ENCODE measurements at places on chromosomes 7 and 10.

GRCh38 chr10:97131666-97132065, 54.1 kb downstream of the SLIT1 start:
- DNase-seq: no peak

DNA sequence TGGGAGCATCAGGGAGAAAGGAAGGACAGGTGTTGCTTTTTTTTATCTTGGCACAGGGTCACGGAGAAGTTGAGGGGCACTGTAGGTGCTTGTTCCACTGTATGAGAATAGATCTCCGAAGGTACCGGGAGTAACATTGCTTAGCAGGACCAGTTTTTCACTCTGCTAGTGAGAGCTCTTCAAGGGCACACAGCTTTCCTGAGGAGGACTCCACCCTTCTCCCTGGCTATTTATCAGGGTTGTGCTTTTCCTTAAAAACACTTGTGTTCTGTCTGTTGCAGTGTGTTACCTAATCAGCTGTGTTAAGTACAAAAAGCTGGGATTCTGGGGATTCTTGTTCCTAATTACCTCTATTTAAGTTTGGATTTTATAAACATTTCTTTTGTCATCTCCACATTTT, 160.5 kb downstream of the SND1 start:
- no peak for DNase-seq

GRCh38 chr10:78576276-78576675, 492.5 kb upstream of the ZMIZ1 start:
- no peak for DNase-seq

- DNase-seq: no peak
Measured at GRCh38 chr10:124671486-124672075, 72.6 kb downstream of the FAM53B start.

- peak; percentile 57 for DNase-seq
Measured at GRCh38 chr7:75776295-75776971, 4.4 kb upstream of the CCL26 start.

- no peak for DNase-seq
Measured at GRCh38 chr10:31186225-31187000, 132.6 kb upstream of the ZEB1 start.

- no peak for DNase-seq
Measured at GRCh38 chr10:28913436-28914237, 236.3 kb downstream of the BAMBI start.

GRCh38 chr10:102665904-102666509, 21.7 kb downstream of the TRIM8 start:
- DNase-seq: no peak

DNA sequence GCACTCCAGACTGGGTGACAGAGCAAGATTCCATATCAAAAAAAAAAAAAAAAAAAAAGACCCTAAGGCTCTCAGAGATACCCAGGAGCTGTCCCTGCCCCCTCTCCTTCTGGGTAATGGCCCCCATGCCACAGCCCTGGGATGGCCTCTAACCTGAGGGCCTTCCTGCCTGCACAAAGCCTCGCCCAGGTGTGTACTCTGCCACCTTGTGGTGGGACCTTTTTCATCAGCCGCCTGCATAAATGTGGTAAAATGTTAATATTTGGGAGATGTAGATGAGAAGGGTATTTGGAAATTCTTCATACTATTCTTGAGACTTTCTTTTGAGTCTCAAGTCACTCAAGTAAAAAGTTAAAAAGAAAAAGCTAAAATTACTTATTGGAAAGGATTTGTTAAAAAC, 46.3 kb upstream of the RNF216 start:
- DNase-seq: peak; percentile 40

DNA sequence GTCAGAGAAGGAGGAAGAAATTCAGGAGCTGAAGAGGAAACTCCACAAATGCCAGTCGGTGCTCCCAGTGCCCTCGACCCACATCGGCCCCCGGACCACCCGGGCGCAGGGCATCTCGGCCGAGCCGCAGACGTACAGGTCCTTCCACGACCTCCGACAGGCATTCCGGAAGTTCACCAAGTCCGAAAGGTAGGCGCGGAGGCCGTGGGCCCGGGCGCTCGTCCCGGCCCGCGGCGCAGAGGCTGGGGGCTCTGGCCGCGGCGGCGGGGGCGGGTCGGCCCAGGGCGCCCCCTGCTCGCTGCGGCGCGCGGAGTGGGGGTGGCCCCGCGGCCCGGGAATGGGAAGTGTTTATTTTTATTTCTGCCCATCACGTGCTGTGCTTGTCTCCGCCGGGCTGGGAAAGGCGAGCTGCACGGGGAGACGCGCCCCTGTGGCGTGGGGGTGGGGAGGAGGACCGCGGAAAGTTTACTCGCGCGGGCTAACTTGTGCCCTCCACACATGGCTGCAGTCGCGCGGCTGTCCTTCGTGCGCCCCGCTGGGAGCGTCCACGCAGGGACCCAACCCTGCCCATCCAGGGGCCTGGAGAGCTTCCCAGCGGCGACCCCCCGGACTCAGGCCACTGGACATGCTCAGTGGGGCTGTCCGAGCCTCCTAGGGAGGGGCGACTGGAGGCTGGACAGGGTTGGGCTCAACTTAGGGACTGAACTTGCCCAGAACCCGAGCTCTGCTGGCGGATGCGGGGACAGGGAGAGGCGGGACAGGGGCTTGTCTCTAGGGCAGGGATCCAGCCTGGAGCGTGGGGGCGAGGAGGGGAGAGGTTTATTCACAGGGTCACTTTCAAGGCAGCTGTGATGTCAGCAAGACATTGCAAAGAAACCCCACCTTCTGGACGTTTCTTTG, 82.6 kb upstream of the PRKG1 start:
- DNase-seq: no peak

GRCh38 chr7:1144269-1144771, 15.7 kb downstream of the ZFAND2A start:
- no peak for DNase-seq

- DNase-seq: no peak
Measured at GRCh38 chr10:65419629-65420028, 1506.2 kb upstream of the LRRTM3 start.

DNA sequence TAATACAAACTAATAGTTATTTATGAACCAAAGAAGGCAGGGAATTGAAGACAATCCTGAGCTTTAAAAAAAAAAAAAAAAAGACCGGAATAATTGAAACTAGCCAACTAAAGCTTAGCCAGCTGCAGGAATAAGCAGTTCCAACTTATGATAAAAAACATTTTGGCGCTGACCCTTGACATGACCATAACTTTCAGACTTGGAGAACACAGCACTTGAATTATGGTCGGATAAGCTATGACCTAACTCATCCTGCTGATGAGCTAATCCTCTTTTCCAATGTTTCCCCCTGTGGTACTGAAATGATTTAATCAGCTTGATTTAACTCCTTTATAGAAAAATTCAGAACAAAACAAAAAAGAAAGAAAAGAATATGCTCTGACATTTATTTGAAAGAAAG, 181.8 kb downstream of the DGKB start:
- no peak for DNase-seq

- DNase-seq: no peak
Measured at GRCh38 chr7:25832456-25832855, 319.5 kb upstream of the NFE2L3 start.

DNA sequence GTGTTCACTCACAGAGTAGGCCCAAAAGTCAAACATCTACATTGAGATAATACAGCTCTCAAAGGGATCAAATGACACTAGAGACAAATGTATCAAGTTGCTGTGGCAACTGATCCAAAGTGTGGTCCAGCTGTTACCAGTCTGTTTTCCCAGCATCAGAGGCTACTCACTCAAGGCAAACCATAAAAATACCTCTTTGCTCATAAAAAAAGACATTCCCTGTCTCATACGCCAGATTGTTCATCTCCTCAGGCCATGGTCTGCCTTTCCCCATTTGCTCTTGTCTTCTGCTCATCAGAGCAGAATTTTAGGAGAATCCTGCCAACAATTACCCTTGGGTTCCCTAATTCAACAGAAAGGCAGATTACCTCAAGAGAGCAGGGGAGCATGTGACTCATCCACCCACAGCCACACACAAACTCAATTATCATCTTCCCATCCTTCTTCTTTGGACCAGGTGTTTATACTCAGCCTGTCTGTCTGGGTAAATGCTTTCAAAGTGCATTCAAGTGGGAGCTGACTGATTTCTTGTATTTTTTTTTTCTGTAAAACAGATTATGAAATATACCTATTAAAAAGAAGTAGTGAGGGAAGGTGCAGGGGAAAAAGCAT, 226.5 kb upstream of the HPS1 start:
- DNase-seq: no peak

GRCh38 chr10:29709484-29710002, 74.8 kb upstream of the SVIL start:
- no peak for DNase-seq

- peak; percentile 61 for DNase-seq
Measured at GRCh38 chr7:901388-902154, 25.2 kb downstream of the GET4 start.

- DNase-seq: no peak
Measured at GRCh38 chr7:91264924-91265681, 870 bp downstream of the FZD1 start.

DNA sequence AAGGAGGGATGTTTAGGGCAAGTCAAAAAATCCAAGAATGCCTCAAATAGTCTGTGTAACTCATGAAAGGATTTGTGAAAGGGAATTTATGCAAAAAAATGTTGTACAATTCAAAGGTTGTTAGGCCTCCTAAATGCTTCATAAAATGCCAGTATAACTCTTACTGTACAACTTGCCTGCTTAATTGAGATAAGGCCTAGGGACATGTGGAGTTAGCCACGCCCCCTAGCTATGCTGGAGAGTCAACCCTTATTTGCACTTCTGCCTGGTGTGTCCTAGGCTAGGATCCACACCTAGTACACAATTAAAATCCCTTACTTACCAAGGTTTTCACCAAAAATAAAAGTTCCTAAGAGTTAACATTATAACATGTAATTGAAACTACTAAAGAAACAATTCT, 77.2 kb downstream of the ZNF680 start:
- no peak for DNase-seq

DNA sequence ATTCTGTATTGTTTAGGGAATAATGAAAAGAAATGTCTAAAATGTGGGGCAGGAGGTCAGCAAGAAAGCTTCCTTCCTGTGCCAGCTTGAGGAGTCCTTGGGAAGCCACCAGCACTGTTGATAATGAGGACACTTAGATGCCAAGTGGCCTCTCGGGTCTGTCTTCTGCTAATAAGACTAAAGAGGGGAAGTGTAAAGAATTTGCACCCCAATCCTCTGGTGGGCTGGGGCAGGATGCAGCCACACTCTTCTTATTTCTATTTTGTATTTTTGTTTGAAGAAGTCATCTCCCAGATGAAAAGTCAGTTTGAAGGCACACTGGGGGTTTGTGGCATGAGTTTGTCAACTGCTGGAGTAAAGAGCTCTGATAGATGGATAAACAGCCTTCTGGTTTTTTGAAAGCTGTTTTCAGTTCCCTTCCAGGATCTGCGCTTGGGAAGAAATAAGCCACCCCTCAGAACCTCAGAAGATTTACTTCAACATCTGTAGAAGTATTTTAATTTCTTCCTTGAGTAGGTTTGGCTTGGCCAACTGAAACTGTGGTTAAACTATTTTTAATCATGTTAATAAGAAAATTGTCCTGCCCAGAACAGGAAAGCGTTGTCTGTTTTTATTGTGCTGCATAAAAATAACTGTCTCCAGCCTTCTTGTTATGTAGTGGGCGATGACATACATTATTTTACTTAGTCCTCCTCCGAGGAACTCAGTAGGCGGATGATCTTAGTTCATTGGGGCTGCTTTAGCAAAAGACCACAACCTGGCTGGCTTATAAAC, 128.8 kb upstream of the GPR26 start:
- DNase-seq: no peak

GRCh38 chr10:79047875-79048638, 20.7 kb upstream of the ZMIZ1 start:
- DNase-seq: peak; percentile 51

- DNase-seq: no peak
Measured at GRCh38 chr7:46131916-46132795, 211.1 kb upstream of the IGFBP3 start.

DNA sequence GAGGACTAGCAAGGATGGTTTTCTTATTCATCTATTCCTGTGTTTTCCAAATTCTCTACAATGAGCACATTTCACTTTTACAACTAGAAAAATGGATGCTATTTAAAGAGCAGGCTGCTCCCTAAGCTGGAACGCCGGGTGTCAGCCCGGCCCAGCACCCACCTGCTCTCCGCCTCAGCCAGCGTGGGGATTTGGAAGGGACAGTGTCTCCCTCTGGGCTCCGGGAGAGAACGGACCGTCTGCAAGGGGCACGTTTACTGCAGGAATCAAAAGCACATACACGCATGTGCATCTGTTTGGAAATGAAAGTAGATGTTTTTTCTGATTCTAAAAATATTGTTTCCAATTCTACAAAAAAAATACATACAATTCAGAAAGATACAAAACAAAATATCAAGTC, 2.3 kb upstream of the JAKMIP3 start:
- no peak for DNase-seq

DNA sequence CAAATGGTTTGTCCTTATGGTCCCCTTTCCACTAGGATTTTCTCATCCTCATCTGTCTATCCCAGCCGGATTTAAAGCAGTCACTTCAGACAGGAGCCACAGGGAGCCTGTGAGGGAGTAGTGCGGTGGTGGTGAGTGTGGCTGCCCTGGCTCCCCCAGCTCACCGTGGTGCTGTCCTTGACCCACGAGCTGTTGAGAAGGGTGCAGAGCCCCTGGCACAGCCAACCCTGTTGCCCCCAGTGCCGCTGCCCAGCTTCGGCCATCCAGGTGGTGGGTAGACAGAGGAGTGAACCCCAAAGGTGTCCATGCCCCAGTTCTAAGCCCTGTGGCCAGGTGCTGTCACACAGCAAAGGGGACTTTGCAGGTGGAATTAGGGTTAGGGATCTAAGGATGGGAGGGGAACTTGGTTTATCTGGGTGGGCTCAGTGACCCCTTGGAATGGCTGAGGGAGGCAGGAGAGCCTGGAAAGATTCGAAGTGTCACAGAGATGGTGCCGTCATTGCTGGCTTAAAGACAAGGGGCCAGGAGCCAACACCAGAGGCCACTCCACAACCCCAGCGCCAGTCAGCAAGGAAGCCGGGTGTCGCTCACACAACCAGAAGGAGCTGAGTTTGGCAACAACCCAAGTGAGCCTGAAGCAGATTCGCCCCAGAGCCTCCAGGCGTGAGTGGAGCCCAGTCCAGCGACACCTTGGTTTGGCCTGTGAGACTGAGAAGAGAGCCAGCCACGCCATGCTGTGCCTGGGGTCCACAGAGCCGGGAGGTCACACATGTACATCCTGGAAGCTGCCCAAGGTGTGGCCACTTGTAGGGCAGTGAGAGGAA, 142.4 kb downstream of the ADCY1 start:
- no peak for DNase-seq

GRCh38 chr10:32995751-32996150, 37.7 kb upstream of the ITGB1 start:
- DNase-seq: no peak

- no peak for DNase-seq
Measured at GRCh38 chr7:118009419-118009818, 136.2 kb upstream of the CTTNBP2 start.

- no peak for DNase-seq
Measured at GRCh38 chr7:77306231-77307067, 106.8 kb upstream of the FGL2 start.

GRCh38 chr7:7895754-7896153, 72.8 kb upstream of the GLCCI1 start:
- DNase-seq: no peak

- DNase-seq: no peak
Measured at GRCh38 chr10:101182936-101183335, 46.3 kb downstream of the LBX1 start.

All from stimulated activated CD4-positive, alpha-beta T cell treated with anti-CD3 and anti-CD28 coated beads, Interleukin-2, amount 100 ng/mL, for 24 hours (primary cell).